ENCODE measurements at places on chromosomes 16 and 17.
A peak's percentile ranks its signal among the peaks of the same experiment; 100 is the strongest.

GRCh38 chr16:15946257-15947044 is 3.0 kb upstream of the ABCC1 start:
- no peak for DNase-seq

DNA sequence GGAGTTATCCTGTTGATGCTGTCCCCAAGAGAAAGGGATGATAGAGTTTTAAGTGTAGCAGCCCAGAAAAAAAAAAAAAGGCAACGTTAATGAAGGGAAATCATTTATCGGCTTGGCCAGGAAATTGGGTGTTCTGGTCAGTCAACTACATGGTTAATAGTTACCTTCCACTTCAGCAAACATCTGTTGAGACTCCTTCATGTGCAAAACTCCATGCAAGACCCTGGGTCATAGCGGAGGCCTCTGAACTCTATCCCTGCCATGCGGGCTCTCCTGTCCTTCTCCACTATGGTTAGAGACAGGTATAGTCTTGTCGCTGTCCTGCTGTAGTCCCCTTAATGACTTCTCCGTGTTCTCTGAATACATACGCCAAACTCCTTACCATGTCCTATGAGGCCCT is 3.5 kb upstream of the LYRM9 start:
- DNase-seq, result no peak

- DNase-seq, result no peak
Observed at GRCh38 chr17:50539762-50540559, 7.0 kb upstream of the SPATA20 start.

DNA sequence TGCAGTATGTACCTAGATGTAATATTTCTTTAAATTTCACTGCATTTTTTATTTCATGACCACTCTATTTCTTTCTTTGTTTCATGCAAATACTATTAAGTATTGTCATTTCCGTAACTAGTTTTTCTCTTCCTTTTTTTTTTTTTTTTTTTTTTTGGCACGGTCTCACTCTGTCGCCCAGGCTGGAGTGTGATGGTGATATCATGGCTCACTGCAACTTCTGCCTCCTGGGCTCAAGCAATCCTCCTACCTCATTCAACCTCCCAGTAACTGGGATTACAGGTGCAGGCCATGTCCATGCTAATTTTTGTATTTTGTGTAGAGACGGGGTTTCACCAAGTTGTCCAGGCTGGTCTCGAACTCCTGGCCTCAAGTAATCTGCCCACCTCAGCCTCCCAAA is 70.7 kb downstream of the TMEM114 start:
- no peak for DNase-seq

DNA sequence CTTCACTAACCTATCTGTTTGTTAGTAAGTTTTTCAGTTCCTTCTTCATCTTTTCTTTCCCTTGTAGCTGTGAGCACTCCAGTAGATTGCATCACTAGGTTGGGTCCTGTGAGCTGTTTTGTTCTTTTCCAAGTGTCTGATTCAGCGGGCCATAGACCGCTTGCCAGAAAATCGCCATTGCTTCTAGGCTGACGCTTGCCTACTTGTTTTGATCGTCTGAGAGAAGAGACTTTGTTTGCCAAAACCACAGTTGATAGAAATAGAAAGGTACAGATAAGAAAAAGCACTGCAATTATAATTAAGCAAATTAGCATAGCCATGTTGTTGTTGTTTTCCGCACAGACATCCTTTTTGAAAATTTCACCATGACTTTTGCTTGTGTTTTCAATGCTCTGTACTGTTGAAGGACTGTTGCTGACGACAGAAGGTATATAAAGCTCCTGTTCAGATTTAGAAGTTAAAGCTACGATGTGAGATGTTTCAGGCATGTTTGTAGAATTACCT is 3.1 kb downstream of the EVI2A start:
- DNase-seq, result peak; percentile 69

DNA sequence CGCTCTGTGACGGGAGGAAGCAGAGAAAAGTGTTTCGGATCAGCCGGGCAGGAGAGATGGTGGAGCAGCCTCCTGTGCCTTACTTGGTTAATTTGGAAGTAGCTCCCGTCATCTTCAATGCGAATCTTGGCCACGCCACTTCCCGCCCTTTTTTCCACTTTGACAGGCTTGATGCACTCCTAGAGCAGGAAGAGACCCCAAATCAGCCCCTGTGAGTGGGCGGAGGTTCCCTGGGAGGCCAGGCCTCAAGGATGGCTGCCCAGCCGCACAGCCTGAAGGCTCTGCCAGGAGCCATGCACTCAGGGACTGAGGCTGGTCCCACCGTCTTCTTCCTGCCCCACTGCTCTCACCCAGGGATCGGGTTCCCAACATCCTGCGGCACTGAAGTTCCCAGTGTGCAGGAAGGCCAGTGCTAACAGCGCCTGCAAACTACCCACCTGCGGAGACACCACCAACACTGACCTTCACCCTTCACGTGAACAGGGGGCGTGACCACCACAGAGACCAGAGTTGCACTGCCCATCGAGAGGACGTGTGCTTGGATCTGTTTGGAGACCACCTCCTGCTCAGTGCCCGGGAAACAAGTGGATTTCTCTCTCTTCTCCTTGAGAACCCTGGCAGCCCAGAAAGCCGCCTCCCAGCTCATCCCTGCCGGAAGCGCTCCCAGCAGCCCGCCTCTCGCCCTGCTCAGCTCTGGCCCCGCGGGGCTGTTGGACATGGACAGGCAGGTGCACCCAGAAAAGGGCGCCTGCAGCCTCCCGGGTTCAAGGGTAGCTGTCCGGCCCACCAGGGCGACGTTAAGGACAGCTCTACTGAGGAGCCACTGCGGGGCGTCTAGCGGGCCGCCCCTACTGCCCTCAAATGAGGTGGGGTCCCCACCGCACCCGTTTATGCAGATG is 988 bp downstream of the CIAO3 start:
- no peak for DNase-seq

DNA sequence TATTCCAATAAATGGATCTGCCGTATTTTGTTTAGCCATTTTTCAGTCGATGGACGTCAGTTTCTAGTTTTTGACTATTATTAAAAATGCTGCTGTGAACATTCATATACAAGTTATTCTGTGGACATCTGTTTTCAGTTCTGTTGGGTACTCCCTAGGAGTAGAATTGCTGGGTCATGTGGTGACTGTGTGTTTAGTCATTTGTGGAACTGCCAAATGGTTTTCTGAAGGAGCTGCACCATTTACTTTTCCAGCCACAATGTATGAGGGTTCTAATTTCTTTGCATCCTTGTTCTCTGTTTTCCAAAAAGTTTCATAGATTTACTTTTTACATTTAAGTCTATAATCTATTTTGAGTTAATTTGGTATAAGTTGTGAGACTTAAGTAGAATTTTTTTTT is 29.5 kb downstream of the CYLD start:
- no peak for DNase-seq

GRCh38 chr17:19386051-19386929 is 700 bp downstream of the MFAP4 start:
- DNase-seq, result peak; percentile 91

DNA sequence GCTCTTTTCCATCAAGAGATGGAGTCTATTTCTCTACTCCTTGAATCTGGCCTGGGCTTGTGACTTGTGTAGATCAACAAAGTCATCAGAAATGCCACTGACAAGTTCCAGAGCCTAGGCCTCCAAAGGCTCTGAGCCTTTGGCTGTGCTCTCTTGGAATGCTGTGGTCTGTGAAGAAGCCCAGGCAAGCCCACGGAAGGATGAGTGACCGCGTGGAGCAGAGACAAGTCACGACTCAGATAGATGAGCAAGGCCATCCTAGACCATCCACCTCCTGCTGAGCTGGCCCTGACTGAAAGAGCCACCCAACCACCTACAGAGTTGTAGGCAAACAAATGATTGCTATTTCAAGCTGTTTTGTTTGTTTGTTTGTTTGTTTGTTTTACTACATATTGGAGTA is 11.6 kb upstream of the ICAM2 start:
- no peak for DNase-seq

GRCh38 chr17:63931981-63932561 is at the start of gene CD79B:
Gene CD79B, minus strand, starts transcription at chr17:63932331. Its CDS starts 70 bp downstream, at chr17:63932261.
- no peak for DNase-seq

DNA sequence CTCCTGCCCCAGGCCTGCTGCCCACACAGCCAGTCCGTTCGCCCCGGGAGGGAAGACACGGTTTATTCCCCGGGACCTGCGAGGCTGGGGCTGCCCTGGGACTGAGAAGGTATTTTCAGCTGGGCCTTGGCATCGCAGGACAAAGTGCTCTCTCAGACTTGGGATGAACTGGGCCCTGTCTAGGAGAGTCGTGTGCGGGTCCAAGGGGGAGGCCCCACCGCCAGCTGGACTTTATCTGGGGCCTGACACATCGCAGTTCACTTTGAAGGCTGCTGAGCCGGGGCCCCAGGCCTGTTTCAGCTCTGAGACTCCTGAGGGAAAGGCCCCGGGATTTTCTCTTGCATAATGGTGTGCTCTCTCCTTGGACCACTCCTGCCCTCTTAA is 6.8 kb downstream of the CRISPLD2 start:
- no peak for DNase-seq

DNA sequence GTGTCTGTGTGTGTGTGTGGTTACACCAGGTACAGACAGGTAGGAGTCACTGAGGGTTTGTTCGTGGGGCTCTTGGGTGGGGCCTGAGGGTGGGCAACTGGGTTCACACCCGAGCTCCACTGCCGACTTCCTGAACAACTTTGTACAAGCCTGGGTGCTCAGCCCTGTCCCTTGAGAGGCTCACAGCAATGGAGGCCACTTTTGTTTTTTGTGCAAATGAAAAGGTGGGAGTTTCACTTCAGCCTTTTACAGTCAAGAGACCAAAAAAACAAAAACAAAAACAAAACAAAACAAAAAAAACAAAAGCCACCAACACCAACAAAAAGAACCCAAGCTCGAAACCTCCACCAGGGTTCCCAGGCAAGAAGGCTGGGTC is 2.4 kb downstream of the RHBDF2 start:
- no peak for DNase-seq

DNA sequence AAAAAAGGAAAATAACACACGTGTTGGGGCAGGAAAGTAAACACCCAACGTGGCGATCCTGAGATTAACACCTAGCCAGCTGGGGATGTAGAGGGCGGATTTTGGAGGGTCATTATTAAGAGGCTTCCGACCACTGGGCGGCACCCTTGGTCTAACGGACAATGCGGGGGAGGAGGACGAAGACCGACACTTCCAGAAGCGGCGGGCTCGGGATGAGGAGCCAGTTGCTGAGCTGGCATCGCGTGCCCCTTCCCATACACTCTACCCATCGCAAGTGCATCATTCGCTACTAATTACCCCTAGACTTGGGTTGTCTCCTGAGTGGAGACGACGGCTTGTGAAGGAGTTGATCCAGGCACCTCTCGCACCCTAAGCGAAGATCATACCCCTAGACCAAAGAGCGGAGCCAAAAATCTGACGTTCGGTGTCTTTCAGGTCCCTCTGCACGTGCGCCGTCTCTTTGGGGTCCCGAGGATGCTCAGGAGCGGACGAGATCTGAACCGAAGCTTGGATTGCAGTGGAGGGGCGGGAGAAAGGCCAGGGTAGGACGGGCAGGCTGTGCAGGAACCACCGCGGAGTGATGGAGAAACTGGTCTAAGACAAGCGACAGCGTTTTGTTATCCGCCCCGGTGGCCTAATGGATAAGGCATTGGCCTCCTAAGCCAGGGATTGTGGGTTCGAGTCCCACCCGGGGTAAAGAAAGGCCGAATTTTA is 17.6 kb downstream of the ZNF213 start:
- no peak for DNase-seq

- DNase-seq, result no peak
Observed at GRCh38 chr16:49353680-49354079, 19.9 kb upstream of the C16orf78 start.

DNA sequence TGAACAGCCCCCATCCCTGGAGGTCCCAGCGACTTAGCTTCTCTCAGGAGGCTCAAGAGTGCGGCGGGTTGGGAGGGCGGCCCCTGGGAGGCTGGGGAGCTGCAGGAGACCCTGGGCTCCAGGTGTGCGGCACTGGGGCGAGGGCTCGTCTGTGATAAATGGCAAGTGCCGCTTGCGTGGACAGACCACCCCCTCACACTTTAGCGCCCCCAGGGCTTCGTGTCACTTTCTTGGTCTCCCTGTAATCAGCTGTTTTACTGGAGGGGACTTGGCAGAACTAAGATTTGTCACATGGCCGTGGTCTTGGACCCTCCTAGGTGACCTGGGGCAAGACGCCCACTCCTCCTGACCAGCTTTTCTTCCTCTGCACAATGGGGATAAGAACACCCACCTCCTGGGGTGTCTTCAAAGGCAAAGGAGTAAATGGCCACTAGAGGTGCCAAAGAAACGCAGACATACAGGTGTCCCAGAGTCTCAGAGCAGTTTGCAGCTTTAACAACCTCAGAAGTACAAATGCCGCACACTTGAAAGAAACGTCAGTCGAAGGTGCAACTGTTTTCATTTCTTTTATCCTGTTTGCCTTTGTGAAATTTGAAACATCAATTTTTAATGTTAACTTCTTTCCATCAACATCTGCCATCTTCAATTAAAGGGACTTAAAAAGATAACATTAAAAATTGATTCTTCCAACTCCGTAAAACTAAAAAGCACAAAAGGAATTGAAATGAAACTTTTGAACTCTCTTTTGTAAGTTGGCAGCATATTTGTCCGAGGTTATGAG is 946 bp downstream of the OSGIN1 start:
- DNase-seq, result no peak

DNA sequence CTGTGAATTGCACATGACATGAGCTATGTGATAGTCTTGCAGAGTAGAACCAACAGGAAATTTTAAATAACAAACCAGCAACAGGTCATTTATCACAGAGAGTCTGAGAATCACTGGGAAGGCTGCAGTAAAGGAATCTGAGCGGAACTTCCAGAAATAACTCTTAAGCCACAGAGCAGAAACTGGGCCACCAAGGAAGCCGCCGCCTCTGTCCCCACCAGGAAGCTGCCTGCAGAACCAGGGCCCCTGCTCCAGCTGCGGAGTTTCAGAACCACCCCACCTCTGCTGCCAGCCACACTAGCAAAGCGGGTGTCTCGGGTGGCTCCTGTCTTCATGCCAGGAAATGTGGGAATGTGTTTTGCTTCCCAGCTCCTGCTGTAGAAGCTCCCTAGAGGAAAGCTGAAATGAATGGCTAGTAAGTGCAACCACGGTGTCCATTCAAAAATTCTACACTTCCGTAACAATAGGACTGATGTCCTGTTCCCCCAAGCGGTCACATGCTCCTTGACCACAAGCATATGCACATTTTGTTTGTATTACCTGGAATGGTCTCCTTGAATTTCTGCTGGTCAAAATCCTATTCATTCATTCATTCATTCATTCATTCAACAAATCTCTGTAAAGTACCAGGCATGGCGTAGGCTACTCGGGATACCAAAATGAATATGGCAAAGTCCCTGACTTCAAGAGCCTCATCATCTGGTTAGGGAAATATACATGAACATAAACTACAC is 7.7 kb upstream of the ITPRIPL2 start:
- DNase-seq, result no peak

- DNase-seq, result no peak
Observed at GRCh38 chr17:70716551-70716950, 547.2 kb downstream of the KCNJ2 start.
